ENCODE measurements at places on chromosomes 2 and 18. TPM values are rescaled to one million over a fixed set of nuclear protein-coding genes. Genes with fewer than 3 reads are reported as not detected.

DNA sequence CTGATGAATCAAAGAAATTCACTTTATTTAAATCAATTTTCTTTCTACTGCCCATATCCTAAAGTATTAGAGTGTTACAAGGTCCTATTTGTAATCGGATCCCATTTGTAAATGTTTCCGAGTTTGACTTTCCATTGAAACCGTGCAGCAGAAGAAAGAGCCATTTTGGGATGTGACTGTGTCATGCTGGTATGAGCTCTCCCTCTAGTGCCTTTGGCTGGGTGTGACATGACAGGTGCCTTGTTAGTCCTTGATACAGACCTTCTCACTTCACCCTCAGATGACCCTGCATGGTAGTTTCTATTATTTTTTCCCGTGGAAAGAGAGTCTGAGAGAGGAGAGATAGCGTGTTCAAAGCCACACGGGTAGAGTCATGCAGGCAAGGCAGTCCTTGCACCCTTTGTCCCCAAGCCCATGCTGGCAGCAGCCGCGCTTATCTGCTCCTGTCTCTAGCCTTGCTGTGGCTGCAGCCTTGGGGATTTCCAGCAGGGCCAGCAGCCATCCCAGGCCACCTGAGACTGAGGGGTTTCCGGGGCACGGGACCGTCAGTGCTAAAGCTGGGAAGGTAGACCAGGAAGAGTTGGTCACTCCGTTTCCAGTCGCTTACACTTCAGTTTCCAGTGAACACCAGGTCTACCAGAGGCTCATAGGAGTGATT is 21.4 kb downstream of the CHMP1B start:
- H3K27me3 ChIP-seq, result no peaks in the 10 kb centered on the region
- H3K4me3 ChIP-seq, result no peak overlapping the region

- H3K36me3 ChIP-seq, result no peaks in the 10 kb centered on the region
- DNase-seq, result no peak
- H3K4me1 ChIP-seq, result no peaks in the 10 kb centered on the region
- H3K27me3 ChIP-seq, result no peaks in the 10 kb centered on the region
These were observed 7.8 kb downstream of the MFSD2B start for GRCh38 chr2:24017711-24018110.

GRCh38 chr2:17030047-17030446 is 364.4 kb upstream of the CYRIA start:
- no peak for DNase-seq
- H3K27ac ChIP-seq, result no peak overlapping the region
- H3K36me3 ChIP-seq, result no peaks in the 10 kb centered on the region
- no peaks in the 10 kb centered on the region for H3K4me1 ChIP-seq
- no peaks in the 10 kb centered on the region for H3K27me3 ChIP-seq

- H3K27ac ChIP-seq, result no peak overlapping the region
- no peak overlapping the region for H3K4me3 ChIP-seq
- no peak for DNase-seq
- H3K36me3 ChIP-seq, result peaks cover 8% of the 10 kb centered on the region
These were observed 11.2 kb downstream of the CTDP1 start for GRCh38 chr18:79690586-79691482.

Gene POTEI
- total RNA-seq, result not detected

GRCh38 chr2:204207866-204208265 is 271.3 kb downstream of the ICOS start:
- no peak for DNase-seq
- H3K4me3 ChIP-seq, result no peak overlapping the region
- H3K36me3 ChIP-seq, result no peaks in the 10 kb centered on the region
- H3K4me1 ChIP-seq, result no peaks in the 10 kb centered on the region
- no peaks in the 10 kb centered on the region for H3K27me3 ChIP-seq
- no peak overlapping the region for H3K27ac ChIP-seq

Gene CXCR4
- 6.5 TPM for total RNA-seq

Gene DUSP2
- 7.1 TPM for total RNA-seq

Gene PCGF1
- 16.2 TPM for total RNA-seq

Gene OR6B2
- total RNA-seq, result not detected

DNA sequence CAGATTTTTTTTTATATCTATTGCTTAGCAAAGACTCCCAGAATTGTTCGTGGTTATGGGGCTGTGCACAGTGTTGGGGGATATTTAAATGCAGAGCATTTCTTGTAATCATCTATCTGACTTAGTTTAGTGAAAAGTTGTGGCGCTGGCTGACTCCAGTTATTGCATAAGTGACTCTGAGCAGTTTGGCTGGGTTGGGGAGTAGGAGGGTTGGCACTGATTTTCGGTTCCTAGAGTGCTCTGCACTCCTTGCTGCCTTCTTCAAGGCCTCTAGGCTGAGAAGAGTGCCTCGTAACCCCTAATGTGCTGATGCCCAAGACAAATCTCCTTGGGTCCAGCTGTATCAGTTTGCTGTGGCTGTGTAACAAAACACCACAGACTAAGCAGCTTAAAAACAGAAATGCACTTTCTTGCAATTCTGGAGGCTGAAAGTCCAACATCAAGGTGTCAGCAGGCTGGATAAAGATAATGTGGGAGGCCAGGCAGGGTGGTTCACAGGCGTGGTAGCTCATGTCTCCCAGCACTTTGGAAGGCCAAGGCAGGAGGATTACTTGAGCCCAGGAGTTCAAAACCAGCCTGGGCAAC is 6.5 kb upstream of the IMPA2 start:
- H3K27me3 ChIP-seq, result no peaks in the 10 kb centered on the region
- no peak overlapping the region for H3K4me3 ChIP-seq
- H3K4me1 ChIP-seq, result peaks cover 4% of the 10 kb centered on the region
- no peak overlapping the region for H3K27ac ChIP-seq
- DNase-seq, result no peak

DNA sequence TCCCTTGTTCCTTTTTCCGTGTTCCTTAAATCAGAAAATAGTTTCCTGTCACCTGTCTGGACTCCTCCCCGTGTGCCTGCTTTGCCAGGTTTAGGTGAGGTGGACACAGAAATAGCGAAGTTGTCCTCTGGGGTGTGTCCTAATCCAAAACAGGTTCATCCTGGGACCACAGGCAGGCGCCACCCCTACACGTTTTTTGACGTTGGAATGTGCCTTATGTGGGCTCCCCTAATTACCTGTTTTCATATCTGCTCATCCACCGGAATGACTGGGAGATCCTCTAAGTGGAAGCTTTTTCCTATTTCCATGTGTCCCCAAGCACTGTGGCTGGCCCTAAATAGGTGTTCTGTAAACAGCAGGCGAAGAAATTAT is 49.0 kb upstream of the PAIP2B start:
- no peak overlapping the region for H3K27ac ChIP-seq
- no peak for DNase-seq
- no peaks in the 10 kb centered on the region for H3K27me3 ChIP-seq
- H3K36me3 ChIP-seq, result no peaks in the 10 kb centered on the region
- H3K4me1 ChIP-seq, result peaks cover 24% of the 10 kb centered on the region

DNA sequence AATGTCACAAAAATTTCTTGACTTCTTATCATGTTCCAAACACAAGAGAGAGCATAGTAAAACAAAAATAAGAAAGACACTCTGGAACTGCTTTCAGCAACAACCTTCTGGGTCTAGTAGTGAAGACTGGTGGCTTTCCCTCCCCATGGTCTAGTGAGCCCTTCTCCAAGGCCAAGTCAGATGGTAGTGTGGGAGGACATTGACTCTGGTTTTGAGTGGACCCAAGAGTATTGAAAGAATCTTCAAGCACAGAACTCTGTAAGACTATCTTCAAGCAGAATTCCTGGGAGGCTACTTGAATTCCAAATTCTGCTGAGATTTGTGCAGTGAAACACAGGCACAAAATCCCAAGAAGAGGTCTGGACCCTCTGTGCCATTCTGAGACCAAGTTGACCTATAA is 21.1 kb downstream of the ANTXR1 start:
- no peaks in the 10 kb centered on the region for H3K36me3 ChIP-seq
- no peak overlapping the region for H3K4me3 ChIP-seq
- no peaks in the 10 kb centered on the region for H3K27me3 ChIP-seq
- H3K27ac ChIP-seq, result no peak overlapping the region
- no peak for DNase-seq

DNA sequence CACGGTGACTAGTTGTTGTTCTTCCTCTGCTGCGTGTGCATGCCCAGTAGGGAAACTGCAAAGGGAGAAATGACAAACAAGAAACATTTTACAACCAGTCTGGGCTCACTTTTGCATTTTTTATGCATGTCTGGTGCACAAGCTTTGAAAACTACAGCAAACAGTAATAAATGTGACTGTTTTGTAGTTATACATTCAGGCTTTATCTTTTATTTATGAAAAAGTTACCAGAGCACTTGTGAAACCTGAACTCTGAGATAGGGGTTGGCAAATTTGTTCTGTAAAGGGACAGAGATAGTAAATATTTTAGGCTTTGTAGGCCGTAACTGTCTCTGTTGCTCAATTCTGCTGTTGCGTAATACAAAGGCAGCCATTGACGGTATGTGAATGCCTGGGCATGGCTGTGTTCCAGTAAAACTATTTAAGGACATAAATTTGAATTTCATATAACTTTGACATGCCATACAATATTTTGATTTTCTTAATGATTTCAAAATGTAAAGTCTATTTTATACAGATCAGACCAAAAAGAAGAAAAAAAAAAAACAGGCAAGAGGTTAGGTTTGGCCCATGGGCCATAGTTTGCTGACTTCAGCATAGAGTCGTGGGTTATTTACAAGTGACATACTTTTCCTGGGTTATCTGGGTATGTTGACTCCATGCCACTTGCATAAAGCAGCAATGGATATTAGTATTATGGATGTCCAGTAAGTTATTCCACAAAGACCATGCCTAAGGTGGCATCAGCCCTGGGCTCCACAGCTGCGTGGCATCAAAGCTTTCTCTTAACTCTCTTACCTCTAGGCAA is 53.6 kb upstream of the EML6 start:
- H3K27me3 ChIP-seq, result no peaks in the 10 kb centered on the region
- H3K27ac ChIP-seq, result peak overlapping the region; percentile 47

DNA sequence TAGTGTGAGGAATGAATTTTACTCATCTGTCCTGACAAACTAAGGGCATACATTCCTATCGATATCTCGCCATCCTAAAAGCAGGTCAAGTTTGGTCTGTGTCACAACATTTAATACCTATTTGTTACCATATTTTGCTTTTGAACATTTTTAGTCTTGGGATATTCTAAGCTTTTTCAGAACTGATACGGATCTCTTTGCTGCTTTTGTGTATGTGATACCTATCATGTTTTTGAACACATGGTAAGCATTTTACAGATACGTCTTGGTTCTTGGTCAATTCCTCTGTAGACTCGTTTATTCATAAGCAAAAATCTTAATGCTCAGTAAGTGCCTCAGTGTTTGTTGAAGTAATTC is 592 bp downstream of the ZNF397 start:
- peak overlapping the region; percentile 91 for H3K27ac ChIP-seq
- DNase-seq, result no peak
- H3K4me1 ChIP-seq, result peaks cover 19% of the 10 kb centered on the region
- H3K36me3 ChIP-seq, result peaks cover 41% of the 10 kb centered on the region

GRCh38 chr2:153870308-153870707 is 1.4 kb upstream of the GALNT13 start:
- H3K27me3 ChIP-seq, result peaks cover 5% of the 10 kb centered on the region
- H3K4me1 ChIP-seq, result peaks cover 18% of the 10 kb centered on the region
- H3K27ac ChIP-seq, result no peak overlapping the region
- no peaks in the 10 kb centered on the region for H3K36me3 ChIP-seq
- no peak for DNase-seq
- H3K4me3 ChIP-seq, result no peak overlapping the region

- no peaks in the 10 kb centered on the region for H3K27me3 ChIP-seq
- no peaks in the 10 kb centered on the region for H3K4me1 ChIP-seq
- H3K4me3 ChIP-seq, result no peak overlapping the region
- H3K27ac ChIP-seq, result no peak overlapping the region
- H3K36me3 ChIP-seq, result no peaks in the 10 kb centered on the region
These were observed 250.7 kb upstream of the SALL3 start for GRCh38 chr18:78728784-78729467.

DNA sequence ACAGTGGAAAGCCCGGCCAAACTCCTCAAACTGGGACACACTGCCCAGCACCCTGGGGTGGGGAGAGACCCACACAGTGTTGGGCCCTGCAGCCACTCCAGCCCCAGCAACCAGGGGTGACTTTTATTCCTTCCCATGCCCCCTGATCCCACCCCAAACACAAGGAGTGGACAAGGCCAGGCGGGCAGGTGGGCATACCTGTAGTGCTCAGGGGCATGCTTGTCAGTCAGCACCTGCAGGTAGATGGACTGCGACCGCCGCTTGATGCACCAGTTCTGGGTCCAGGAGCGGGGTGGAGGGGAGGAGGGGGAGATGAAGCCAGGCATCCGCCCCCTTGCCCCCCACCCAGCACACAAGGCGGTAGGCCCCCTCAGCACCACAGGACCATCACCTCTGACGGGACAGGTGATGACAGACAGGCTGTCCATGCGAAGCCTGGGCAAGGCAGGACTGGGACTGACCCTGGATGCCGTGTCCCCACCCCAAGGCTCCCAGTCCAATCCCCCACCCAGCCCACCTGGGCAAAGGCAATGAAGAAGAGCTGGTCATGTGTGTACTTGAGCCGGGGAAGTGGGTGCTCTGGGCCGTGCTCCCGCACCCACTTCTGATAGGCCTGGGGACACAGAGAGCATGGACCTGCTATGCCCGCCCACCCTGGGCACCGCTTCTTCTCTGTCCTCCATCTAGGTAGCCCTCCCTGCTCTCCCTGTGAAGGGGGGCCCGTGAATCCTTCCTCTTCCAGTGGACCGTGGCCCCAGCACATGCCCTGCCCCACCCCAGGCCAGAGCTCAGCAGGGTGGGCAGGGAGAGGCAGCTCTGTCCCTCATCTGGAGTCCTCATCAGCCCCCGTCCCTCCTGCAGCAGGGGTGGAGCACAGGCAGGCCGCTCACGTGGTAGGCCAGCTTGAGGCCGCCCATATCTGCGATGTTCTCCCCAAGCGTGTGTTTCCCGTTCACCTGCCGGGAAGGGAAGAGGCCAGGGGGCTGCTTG is 7.1 kb downstream of the ECEL1 start:
- no peak overlapping the region for H3K4me3 ChIP-seq
- H3K27me3 ChIP-seq, result peaks cover 87% of the 10 kb centered on the region
- peaks cover 4% of the 10 kb centered on the region for H3K4me1 ChIP-seq
- DNase-seq, result no peak
- H3K36me3 ChIP-seq, result no peaks in the 10 kb centered on the region
- no peak overlapping the region for H3K27ac ChIP-seq

DNA sequence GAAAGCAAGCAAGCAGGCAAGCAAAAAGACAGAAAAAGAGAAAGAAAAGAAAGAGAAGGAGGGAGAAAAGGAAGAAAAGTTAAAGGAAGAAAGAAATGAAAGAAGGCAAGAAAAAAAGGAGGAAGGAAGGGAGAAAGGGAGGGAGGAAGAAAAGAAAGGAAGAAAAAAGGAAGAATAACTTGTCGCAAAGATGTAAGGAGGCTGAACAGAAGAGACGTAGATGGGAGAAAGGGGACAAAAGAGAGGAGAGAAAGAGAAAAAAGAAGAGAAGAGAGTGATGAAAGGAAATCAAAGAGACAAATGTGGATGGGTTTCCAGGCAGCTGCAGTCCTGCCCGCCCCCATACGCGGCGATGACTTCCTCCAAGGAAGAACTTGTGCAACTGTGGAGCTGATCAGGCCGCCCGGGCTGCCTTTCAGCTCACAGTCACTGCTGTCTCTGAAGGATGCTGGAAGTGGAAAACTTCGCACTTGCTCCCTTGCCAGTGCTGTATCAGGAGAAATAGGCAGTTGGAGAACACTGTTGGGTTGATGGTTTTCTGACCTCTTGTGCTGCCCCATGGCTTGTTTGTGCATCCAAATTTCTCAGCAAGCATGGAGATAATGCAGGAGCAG is 52.9 kb downstream of the TRIB2 start:
- no peak overlapping the region for H3K27ac ChIP-seq
- H3K4me1 ChIP-seq, result no peaks in the 10 kb centered on the region
- H3K27me3 ChIP-seq, result no peaks in the 10 kb centered on the region
- no peak for DNase-seq
